ENCODE measurements at places on chromosomes 6 and 20.

GRCh38 chr6:154441995-154442310 is 68.5 kb downstream of the CNKSR3 start:
- no peak for DNase-seq

DNA sequence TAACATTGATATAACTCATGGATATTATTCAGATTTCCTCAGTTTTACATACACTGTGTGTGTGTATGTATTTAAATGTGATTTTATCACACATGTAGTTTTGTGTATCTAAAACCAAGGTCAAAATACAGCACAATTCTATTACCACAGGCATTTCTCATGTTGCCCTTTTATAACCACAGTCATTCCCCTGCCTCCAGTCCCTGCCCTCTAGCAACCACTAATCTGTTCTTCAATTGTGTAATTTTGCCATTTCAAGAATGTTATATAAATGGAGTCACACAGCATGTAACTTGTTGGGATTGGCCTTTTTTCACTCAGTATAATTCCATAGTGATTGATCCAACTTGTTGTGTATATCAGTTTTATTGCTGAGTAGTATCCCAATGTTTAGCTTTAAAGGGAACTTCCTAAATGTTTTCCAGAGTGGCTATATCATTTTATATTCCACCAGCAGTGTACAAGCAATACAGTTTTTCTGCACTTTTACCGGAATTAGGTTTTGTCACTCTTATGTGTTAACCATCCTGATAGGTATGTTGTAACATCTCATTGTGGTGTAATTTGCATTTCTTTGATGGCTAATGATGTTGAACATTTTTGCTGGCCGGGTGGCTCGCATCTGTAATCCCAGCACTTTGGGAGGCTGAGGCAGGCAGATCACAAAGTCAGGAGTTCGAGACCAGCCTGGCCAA is 338.2 kb downstream of the SOX4 start:
- DNase-seq: no peak

DNA sequence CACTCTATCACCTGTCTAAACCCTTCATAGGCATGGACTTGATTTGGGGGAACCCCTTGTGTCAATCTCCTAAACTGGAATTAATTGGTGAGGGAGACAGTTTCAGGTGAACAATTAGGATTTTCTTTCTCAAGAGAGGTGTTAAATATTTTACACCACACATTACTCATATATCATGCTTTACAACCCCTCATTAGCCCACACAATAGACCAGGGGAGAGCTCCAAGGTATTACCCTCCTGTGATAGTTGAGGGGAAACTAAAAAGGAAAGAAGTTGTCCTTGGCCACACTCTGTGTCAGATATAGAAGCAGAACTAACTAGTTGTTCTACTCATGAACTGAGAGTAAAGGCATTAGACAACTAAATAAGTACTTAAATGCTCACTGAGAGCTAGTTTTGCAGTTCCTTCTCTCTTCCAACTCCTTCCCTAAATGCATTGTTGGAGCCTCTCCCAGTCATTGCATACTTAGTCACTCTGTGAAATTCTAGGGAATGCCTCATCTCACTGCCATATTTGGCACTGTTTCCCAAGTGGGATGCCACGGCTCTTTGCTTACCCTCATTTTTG is 183.7 kb upstream of the CEP162 start:
- DNase-seq: no peak

DNA sequence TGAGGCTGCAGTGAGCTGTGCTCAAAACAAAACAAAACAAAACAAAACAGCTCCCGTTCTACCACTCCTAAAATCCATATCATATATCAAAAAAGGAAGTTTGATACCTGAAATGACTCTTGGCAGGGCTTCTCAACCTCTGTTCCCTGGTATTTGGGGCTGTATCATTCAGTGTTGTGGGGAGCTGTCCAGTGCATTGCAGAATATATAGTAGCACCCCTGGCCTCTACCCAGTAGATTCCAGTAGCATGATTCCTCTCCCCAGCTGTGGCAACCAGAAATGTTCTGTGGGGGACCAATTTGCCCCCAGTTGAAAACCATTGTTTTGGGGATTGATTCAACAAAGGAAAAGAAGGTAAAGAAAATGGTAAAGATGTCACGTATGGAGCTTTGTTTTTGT is 238.9 kb downstream of the PRL start:
- no peak for DNase-seq

GRCh38 chr6:79941489-79942151 is 5.7 kb downstream of the ELOVL4 start:
- DNase-seq: no peak

GRCh38 chr20:44445742-44446710 is 29.6 kb upstream of the TTPAL start:
- DNase-seq: no peak

GRCh38 chr6:152189736-152190135 is 382.3 kb downstream of the ESR1 start:
- no peak for DNase-seq

DNA sequence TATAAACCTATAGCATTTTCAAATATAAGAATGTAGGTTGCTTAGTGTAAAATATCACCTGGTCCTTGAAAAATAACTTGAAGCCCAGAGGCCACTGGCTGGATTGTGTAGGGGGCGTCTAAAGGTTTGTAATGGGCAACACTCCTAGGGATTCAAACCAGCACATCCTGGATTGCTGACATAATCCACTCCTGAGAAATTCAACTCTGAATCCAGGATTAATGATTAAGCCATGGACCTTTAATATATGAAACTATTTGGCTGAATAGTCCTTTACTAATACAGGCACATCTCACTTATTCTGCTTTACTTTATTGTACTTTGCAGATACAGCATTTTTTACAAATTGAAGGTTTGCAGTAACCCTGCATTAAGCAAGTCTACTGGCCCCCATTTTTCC is 160.8 kb downstream of the UBE3D start:
- no peak for DNase-seq

GRCh38 chr6:120198033-120198432 is 848.5 kb upstream of the MAN1A1 start:
- no peak for DNase-seq

GRCh38 chr20:17810062-17810631 is 110.4 kb downstream of the BANF2 start:
- no peak for DNase-seq

DNA sequence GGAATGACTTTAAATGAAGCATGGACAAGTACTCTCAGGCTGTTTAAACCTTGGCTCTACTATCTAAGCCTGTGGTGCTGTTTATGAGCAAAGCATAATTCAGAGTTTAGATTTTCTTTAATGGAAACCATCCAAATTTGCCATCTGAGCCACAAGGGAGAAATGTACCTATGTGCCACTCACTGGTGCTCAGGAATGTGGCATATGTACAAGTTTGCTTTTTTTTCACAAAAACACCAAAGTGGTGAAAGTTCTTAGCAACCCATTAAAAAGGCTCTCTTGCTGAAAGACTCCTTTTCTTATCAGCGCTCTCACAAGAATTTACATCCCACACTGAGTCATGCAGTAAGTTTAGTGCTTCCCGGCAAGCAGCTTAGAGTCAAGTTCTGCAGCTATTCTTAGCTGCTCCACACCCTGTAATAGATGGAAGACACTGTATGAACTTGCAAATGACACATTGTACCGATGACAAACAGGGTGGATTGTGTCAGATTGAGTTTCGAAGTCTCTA is 57.3 kb upstream of the MLIP start:
- no peak for DNase-seq

GRCh38 chr6:117564681-117565080 is 37.6 kb downstream of the GOPC start:
- no peak for DNase-seq

GRCh38 chr6:170289951-170290295 is 955 bp downstream of the DLL1 start:
- no peak for DNase-seq

GRCh38 chr6:105836889-105837288 is 249.2 kb upstream of the PRDM1 start:
- DNase-seq: no peak

DNA sequence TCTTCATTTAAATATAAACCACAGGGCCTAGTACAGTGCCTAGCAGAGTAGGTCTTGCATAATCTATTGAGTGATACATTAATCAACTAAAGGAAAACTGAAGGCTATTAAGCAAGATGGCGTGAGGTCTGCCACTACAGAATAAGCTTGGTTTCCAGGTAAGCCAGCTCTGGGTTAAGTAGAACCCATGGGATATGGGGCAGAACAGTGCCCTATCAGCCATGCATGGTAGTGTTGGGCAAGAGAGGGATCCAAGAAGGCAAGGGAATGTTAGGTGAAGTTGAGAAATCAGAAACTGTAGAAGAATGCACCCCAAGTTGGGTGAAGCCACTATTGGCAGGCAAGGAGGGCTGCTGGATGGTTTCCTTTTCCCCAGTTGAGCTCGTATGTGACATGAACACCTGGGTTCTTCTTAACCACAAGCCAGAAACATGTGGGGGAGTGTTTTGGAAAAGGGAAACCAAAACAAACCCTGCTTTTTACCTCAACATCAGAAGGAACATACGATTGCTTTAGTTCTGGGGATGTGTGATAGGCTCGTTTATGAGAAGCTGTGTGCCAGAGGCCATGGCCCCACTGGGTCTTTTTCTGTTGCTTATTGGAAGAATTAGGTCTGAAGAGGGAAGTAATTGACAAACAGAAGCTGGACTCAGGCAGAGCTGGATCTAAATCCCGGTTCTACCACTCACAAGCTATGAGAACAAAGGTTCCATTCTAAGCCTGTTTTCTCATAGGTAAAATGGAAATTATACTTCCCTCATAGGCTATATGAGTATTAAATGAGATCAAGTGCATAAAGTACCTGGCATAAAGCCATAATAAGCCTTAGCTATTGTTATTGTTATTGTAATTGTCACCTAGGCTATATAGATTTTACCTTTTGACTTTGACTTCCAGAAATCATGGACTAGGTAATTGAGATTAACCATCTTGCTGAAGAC is 33.5 kb downstream of the NEDD9 start:
- DNase-seq: no peak

DNA sequence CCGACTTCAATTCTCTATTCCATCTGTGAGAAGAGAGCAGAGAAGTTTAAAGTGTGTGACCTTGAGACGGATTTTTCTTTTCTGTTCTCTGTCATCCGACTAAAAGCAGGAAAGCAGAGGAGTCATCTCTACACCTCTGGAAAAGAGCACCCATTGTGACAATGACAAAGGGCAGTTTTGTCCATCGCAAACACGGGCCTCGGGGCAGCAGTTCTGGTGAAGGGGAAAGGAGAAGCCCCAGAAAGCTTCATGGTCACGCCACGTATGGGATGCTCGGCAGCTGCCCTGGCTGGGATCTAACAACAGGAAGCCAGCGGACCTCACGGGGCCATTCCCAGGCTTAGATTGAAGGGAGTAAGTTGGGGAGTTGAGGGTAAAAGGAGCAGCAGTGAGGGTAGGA is 52.0 kb upstream of the HBS1L start:
- DNase-seq: no peak

GRCh38 chr6:55785273-55785672 is 90.1 kb downstream of the BMP5 start:
- no peak for DNase-seq

DNA sequence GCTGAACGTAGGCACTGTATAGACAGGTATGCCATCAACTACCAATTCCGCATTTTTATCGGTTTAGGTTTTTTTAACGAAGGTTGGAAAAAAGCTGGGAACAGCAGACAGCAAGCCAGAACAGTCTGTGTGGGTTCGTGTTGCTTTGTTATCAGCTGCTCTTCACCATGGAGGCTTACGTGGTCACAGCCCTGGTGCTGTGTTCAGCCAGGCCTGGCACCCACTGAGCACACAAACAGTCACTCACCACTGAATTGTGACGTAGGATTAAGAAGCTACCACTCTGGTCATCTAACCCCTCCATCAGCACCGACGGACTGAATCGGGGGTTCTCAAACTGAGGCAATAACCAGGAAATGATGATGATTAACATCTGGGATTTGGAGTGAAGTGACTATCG is 13.2 kb downstream of the FAM210B start:
- DNase-seq: no peak

DNA sequence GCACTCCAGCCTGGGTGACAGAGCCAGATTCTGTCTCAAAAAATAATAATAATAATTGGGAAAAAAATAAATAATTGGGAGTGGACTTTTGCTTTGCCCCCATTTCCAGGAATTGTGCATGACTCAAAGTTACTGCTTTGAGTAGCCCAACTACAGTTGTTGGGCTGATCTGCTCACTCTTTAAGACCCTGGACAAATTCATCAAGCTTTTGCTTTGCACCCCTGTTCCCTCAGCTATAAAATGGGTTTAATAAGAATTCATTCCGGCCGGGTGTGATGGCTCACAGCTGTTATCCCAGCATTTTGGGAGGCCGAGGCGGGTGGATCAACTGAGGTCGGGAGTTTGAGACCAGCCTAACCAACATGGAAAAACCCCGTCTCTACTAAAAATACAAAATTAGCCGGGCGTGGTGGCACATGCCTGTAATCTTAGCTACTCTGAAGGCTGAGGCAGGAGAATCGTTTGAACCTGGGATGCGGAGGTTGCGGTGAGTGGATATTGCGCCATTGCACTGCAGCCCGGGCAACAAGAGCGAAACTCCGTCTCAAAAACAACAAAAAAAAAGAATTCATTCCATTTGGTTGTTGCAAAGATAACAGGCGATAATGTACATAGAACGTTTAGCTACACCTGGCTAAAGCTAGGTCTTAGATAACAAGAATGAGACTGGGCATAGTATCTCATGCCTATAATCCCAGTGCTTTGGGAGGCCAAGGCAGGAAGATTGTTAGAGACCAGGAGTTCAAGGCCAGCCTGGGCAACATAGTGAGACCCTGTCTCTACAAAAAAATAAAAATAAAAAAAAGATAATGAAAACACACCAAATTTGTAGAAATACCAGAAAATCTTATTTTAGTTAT is 87.9 kb upstream of the ZNF217 start:
- DNase-seq: no peak

DNA sequence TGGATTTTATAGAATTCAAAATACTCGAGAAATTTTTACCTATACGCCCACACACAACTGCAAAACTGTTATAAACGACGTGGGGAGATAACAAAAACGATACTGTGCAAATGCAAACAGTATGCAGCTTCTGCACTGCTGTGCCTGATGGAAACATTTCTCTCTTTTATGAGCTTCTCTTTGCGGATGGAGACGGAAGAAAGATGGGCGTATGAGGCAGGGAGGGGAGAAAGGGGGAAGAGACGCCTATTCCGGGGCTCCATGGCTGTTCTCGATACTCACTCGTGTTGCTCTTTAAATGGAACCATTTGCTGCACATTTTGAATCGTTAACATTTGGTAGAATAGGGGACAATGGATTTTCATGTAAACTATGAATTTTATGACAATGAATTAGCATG is 69.1 kb upstream of the EXOC2 start:
- no peak for DNase-seq

DNA sequence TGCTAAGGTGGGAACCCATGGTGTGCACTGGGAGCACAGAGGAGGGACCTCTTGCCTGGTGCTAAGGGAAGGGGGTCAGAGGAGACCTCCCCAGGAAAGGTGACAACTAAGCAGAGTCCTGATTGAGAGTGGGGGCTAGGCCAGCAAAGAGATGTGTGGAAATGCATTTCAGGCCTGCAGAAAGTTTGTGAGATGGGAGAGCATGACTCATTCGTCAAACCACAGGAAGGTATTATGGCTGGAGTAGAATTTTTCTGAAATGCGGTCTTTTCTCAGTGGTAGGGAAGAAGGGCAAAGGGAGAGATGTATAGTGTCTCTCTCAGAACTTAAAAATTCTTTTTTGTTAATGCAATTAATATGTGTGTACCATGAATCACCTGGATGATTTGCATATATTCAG is 23.6 kb upstream of the EDN1 start:
- DNase-seq: no peak

Measured in activated CD8-positive, alpha-beta memory T cell treated with anti-CD3 and anti-CD28 coated beads for 48 hours (primary cell).